GM13976 (cell line): ENCODE measurements at places on chromosomes 1 and 21.

- no peak for DNase-seq
These were observed 47.6 kb upstream of the SAMD13 start for GRCh38 chr1:84253891-84254290.

GRCh38 chr1:201116091-201116490, 3.9 kb upstream of the CACNA1S start:
- DNase-seq = no peak

GRCh38 chr21:43207043-43207315, 38.2 kb downstream of the CRYAA start:
- DNase-seq = no peak

GRCh38 chr1:11721311-11721710, 14.6 kb upstream of the AGTRAP start:
- DNase-seq = no peak

DNA sequence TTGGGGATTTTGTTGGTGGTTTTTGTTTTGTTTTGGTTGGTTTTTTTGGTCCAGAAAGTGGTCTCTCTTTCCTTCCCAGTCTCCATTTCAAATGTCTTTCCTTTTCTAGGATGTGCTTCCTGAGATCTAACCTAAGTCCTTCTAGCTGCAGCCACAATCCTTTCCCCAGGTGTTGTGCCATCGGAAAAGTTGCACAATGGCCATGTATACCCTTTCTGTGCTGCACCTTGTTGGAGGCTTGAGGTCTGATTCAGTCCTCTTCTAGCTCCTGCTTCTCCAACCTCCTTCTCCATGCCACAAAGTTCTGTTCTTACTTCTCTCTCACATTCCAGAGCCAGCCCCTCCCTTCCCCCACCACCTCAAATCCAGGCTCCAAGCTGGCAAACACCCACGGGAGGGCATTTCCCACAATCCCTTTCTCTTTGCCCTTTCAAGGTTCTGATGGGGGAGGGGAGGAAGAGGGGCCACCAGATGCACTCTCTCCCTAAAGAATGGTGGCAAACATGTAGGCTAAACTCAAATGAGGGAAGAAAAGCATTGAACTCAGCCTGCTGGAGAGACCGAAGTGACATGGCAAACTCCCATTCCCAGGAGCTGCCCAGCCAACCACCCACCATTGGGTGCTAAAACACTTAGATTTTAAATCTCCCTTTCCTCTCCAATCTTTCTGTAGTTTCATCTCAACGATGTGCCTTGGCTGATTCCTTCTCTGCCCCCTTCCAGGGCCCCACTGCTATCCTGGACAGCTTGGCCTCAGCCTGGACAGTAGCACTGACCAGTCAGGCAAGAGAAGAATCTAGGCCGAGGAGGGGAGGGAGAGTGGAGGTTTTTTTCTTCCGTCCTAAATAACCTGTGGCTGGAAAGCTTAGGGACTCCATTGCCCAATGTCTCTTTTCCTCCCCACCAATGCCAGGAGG, 2.9 kb downstream of the KCNJ10 start:
- DNase-seq = no peak
